ENCODE measurements at places on chromosomes 6 and 20.
A peak's percentile ranks its signal among the peaks of the same experiment; 100 is the strongest.

DNA sequence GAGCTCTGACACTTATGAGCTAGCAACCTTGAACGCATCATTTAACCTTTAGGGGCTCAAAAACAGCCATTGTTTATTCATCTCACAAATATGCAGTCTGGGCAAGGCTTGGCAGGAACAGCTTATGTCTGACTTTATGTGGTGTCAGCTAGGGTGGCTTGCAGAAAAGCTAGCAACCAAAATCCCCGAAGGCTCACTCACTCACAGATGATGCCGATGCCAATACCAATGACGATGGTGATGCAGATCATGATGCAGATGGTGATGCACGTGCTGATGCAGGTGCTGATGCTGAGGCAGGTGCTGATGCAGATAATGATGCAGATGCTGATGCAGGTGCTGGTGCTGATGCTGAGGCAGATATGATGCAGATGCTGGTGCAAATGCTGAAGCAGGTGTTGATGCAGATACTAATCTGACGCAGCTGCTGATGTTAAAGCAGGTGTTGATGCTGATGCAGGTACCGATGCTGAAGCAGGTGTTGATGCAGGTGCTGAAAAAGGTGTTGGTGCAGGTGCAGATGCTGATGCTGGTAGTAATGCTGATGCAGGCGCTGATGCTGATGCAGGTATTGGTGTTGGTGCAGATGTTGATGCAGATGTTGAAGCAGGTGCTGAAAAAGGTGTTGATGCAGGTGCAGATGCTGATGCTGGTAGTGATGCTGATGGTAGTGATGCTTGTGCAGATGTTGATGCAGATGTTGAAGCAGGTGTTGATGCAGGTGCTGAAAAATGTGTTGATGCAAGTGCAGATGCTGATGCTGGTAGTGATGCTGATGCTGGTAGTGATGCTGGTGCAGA lies 195.6 kb downstream of the NFATC2 start:
- DNase-seq, result no peak

DNA sequence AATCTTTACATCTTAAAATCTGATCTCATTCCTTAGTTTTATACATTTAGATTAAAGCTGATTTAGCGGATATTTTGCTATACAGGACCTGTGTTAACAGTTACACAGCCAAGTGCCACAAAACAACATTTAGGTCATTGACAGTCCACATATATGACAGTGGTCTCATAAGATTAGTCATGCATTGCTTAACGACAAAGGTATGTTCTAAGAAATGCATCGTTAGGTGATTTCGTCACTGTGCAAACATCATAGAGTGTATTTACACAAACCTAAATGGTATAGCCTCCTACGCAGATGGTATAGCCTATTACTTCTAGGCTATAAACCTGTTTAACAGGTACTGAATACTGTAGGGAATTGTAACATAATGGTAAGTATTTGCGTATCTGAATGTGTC lies 21.6 kb downstream of the ADGRG6 start:
- DNase-seq, result peak; percentile 23

DNA sequence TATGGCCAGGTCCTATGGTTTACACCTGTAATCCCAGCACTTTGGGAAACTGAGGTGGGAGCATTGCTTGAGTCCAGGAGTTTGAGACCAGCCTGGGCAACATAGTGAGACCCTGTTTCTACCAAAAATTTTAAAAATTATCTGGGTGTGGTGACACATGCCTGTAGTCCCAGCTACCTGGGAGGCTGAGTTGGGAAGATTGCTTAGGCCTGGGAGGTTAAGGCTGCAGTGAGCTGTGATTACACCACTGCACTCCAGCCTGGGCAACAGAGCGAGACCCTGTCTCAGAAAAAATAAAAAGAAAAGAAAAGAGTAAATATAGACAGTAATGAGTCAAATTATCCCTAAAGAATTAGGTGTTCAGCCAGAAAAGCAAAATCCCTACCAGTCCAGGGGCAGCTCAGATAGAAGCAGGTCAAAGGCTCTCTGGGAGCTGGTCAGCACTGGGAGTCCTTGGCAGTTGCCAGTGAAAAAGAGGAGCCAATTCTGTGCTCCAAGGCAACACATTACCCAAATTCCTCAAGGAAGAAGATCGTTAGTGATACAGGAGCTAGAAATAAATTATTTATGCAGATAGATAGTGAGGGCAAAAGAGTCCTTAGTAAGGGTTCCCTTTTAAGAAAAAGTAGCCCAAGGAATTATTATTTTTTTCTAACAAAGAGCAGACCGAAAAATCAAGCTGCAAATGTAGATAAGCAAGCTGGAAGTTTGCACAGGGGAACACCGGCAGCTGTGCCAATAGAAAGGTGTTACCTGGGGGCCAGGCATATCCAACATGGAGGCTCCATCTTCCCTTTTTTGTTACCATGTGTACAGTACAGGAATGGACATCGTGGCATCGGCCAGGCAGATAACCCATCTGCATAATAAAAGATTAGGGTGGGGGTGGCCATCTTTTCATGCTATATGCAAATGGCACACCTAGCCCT lies 31.4 kb upstream of the SEC63 start:
- no peak for DNase-seq

DNA sequence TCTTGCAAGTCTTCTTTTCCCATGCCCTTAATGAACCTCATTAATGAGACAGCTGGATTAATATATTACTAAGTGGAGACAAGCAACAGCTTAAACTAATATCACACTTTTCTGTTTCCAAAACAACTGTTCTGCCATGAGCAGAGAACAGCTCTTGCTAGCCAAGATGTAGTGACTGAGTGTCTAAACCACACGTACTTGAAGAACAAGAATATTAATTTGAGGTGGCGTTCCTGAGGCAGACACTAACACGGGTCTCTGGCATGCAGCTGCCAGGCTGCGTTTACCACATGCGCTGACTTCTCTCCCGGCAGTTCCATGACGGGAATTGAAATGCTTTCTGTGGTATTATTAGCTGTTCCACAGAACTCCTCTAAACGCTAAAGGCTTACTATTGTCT lies 80.6 kb downstream of the FNDC1 start:
- DNase-seq, result no peak

DNA sequence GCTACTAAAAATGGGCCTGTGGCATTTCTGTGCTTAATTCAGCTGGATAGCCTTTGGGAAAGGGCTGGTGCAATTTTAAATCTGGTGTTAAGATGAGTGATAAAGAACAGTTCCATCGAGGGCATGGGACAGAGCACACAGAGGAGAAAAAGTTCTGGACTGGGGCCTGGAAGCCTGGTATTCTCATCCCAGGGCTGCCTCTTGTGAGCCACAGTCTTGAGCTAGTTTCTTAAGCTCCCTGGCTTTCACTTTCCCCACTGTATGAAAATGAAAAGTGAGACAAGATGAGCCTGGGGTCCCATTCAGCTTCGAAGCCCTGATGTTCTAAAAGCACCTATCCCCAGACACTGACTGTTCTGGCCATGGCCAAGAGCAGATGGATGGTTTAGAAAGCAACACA lies 14.3 kb upstream of the LAMA4 start:
- no peak for DNase-seq

GRCh38 chr6:165987483-165988301 lies 180.0 kb downstream of the TBXT start:
- no peak for DNase-seq

- no peak for DNase-seq
Measured at GRCh38 chr20:59103573-59103972, 60.0 kb upstream of the ZNF831 start.
